ENCODE measurements at places on chromosomes 7 and 10.

DNA sequence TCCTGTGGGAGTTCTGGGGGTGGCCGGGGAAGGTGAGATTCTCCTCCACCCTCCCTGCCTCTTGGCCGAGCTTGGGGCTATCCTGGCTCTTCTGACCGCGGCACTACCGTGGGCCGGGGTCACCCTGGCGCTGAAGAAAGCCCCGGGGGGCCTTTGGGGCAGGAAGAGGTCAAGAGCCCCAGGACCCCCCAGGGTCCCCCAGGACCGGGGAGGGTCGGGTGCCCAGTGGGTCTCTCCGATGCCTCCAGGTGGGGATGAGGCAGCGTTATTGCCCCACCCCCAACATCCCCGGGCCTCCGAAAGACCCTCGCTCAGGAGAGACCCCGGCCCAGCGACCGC is 439 bp upstream of the KNDC1 start:
- DNase-seq: no peak

GRCh38 chr7:2106924-2107323 is 125.8 kb downstream of the MAD1L1 start:
- DNase-seq: peak; percentile 77

DNA sequence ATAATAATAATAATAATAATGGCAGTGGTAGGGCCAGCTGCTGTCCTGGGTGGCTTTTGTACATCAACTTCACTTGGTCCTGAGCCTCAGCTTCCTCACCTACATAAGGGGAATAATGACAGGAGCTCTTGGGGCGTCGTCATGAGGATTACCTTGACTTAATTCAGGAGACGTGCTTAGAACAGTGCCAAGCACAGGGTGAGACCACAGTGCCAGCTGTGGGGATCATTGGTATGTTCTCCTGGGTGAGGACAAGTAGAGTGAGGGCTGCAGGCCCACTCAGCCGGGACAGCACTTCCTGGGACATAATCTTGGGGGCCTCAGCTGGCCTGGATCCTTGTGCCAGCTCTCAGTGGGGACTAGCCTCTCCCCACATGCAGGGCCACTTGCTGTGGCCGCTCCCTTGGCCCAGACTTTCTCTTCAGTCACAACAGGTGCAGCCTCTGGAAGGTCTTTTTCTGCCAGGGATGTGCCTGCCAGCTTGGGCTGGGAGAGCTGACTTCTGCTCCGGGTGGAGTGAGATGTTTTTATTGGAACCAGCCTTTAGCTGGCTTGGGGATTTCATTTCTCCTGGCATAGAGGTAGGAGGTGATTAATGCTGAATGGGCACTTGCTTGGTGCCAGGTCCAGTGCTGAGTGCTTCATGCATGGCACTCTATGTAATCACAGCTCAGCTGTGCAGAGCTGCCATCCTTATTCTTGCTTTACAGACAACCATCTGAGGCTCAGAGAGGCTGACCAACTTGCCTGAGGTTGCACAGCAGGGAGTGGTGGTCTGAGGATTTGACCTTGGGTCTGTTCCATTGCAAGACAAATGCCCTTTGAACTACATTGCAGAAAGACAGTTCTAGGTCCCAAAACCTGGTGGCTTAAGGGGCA is 45.3 kb downstream of the TSPAN15 start:
- peak; percentile 59 for DNase-seq

DNA sequence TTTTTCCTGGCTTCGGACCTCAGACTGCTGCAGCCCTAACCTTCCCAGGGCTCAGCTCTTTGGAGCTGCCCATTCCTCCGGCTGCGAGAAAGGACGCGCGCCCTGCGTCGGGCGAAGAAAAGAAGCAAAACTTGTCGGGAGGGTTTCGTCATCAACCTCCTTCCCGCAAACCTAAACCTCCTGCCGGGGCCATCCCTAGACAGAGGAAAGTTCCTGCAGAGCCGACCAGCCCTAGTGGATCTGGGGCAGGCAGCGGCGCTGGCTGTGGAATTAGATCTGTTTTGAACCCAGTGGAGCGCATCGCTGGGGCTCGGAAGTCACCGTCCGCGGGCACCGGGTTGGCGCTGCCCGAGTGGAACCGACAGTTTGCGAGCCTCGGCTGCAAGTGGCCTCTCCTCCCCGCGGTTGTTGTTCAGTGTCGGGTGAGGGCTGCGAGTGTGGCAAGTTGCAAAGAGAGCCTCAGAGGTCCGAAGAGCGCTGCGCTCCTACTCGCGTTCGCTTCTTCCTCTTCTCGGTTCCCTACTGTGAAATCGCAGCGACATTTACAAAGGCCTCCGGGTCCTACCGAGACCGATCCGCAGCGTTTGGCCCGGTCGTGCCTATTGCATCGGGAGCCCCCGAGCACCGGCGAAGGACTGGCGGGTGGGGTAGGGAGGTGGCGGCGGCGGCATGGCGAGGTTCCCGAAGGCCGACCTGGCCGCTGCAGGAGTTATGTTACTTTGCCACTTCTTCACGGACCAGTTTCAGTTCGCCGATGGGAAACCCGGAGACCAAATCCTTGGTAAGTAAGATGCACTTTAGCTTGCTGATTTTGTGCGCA is at the start of gene PLXDC2:
Gene PLXDC2, plus strand, starts transcription at position 22 of the 820 bp plus-strand sequence.
- DNase-seq: peak; percentile 83

- no peak for DNase-seq
These were observed 3.6 kb upstream of the ITGB8 start for GRCh38 chr7:20327055-20327454.

GRCh38 chr7:16646472-16647072 is 591 bp downstream of the BZW2 start:
- no peak for DNase-seq

DNA sequence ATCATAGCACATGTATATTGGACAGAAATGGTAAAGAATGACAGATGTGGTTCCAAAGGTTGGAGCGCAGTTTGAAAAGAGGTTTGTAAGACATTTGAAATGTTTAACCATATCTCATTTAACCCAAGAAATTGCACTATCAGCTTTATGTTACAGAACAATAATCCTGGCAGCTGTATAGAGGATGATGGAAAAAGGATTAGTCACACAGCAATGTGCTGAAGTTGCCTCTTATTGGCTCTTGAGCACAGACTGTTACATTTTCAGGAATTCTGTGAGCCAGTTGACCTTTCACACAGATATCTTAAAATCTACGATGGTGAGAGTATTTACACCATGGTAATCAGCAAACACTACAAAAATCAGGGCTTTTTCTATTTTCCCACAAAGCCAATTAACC is 3.9 kb downstream of the COG5 start:
- DNase-seq: no peak

GRCh38 chr10:114663626-114664025 is 5.6 kb upstream of the ABLIM1 start:
- DNase-seq: no peak

DNA sequence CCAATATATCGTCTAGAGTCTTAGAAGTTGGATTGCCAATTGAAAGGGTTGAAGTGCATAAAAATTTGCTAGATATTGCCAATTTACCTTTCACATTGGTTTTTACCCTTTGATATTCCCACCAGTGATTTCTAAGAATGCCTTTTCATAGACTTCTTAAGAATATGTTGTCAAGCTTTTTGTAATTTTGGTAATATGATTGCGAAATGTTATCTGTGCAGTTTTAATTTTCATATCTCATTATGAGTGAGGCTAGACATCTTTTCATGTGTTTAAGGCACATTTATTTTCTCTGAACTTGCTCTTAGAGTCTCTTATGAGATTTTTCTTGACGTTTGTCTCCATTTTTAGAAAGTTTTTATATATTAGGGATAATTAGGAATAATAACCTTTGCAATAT is 567.2 kb downstream of the CCSER2 start:
- no peak for DNase-seq
